ENCODE measurements at places on chromosomes 16 and 17.

DNA sequence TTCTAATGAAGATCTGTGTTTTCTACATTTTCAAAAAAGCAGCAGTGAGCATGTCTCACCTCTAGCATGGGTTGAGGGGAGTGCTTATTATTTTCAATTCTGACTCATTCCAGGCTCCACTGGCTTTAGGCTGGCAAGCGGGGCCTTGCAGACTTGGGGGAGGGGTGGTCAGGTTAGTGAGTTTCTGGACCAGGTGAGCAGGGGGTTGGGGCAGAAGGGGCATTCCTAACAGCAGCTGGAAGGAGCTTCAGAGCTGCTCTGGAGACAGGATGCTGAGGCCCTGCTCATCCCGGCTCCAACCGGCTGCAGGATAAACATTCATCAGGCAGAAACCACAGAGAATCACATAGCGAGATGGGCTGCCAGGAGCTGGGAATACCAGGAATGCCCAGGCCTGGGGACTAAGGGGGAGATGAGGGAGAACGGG lies 10.5 kb upstream of the KRT19 start:
- peaks cover 92% of the 10 kb centered on the region for H3K4me1 ChIP-seq
- no peaks in the 10 kb centered on the region for H3K36me3 ChIP-seq
- peak overlapping the region; percentile 80 for H3K27ac ChIP-seq
- no peaks in the 10 kb centered on the region for H3K27me3 ChIP-seq

DNA sequence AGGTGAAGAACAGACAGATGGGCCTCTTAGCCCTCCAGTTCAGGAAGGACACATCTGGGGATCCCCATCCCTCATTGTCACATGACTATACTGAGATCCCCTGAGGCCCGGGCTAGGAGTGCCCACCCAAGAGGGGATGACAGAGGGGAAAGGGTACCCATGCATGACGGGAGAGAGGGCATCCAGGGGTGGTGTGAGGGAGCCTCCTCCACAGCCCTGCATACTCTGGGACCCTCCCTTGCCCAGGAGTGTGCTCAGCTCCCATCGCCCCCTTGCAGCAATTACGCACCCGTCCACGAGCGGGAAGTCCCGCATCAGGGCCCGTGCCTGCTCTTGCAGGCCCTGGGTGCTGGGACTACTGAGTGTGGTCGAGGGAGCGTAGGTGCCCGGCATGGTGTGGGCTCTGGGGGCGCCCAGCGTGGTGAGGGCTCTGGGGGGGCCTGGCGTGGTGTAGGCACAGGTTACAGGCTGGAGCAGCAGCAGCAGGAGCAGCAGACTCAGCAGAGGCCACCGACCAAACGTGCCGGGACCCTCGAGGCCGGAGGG lies 6.5 kb downstream of the DPEP2 start:
- no peak overlapping the region for H3K4me3 ChIP-seq
- no peak overlapping the region for H3K27ac ChIP-seq
- H3K36me3 ChIP-seq = no peaks in the 10 kb centered on the region
- no peak for DNase-seq

- no peaks in the 10 kb centered on the region for H3K36me3 ChIP-seq
- no peak for DNase-seq
- peaks cover 65% of the 10 kb centered on the region for H3K27me3 ChIP-seq
- no peak overlapping the region for H3K4me3 ChIP-seq
- H3K27ac ChIP-seq = no peak overlapping the region
- no peaks in the 10 kb centered on the region for H3K4me1 ChIP-seq
Measured at GRCh38 chr17:2777242-2777867, 18.9 kb upstream of the RAP1GAP2 start.

- no peaks in the 10 kb centered on the region for H3K36me3 ChIP-seq
- no peak for DNase-seq
- peaks cover 91% of the 10 kb centered on the region for H3K27me3 ChIP-seq
- H3K4me3 ChIP-seq = no peak overlapping the region
- H3K27ac ChIP-seq = no peak overlapping the region
Measured at GRCh38 chr17:79214940-79215604, 140.4 kb downstream of the ENGASE start.

DNA sequence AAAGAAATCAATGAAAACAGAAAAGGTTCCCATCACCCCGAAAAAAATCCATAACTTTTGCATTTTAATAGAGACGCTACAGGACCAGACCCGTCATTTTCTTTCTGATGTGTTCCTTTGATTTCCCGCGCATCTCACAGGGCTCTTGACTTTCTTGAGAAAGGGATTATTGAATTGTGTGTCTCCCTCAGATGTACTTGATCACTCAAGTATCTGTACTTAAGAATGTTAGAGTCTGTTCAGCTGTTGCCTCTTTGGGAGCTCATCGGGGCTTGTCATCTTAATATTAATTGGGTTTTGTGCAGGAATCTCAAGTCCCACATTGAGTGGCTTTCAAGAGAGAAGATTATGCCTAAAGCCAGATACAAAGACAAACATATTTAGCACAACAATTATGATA lies 606.4 kb upstream of the SALL1 start:
- no peak overlapping the region for H3K4me3 ChIP-seq
- H3K27ac ChIP-seq = no peak overlapping the region

- no peaks in the 10 kb centered on the region for H3K4me1 ChIP-seq
- no peak overlapping the region for H3K27ac ChIP-seq
- no peaks in the 10 kb centered on the region for H3K27me3 ChIP-seq
- no peak overlapping the region for H3K4me3 ChIP-seq
- no peak for DNase-seq
Measured at GRCh38 chr16:78163772-78164670, 64.6 kb downstream of the WWOX start.

DNA sequence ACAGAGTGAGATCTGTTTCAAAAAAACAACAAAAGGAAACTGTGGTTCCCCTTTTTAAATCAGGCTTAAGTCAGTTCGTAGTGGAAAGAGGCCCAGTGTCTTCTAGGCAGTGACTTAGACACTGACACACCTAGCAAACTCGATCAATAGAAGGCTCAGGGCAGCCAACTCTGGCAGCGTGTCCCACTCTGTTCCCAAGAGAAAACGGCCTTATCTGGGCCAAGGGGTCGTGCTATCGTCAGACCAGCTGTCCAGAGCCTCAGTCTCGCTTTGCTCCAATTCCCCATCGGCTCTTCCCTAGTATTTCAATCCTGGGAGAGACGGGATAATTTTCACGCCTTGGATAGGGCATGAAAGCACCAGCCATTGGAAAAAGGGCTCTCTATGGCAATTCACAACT lies 72.9 kb downstream of the SLC5A11 start:
- no peaks in the 10 kb centered on the region for H3K4me1 ChIP-seq
- H3K27me3 ChIP-seq = no peaks in the 10 kb centered on the region
- no peak overlapping the region for H3K27ac ChIP-seq
- no peak for DNase-seq

DNA sequence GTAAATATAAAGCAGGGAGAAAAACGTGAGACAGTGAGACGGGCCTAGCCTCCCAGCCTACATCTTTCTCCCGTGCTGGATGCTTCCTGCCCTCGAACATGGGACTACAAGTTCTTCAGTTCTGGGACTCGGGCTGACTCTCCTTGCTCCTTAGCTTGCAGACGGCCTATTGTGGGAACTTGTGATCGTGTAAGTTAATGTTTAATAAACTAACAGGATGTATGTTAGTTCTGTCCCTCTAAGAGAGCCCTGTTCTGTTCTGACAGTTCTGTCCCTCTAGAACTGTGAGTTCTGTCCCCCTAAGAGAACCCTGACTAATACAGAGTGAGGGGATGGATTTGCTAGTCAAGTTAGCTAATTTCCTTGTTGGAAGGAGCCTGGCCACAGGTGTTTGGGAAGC lies 16.7 kb upstream of the MYH10 start:
- H3K4me3 ChIP-seq = no peak overlapping the region
- H3K36me3 ChIP-seq = no peaks in the 10 kb centered on the region
- no peak overlapping the region for H3K27ac ChIP-seq
- no peaks in the 10 kb centered on the region for H3K4me1 ChIP-seq
- DNase-seq = no peak

DNA sequence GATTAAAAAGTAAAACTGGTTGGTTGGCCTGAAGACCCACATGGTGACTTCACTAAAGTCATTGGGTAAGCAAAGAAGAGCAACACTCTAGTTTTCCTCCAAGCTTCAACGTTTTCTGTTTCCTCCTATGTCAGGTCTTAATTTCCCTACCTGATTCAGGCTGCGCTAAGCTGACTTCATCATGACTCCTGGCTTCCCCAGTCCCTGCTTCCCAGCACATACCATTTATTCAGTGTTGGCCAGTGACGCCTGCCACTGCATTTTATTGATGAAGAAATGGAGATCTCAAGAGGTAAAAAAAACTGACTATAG lies 645.3 kb downstream of the WWOX start:
- no peak overlapping the region for H3K27ac ChIP-seq
- H3K4me3 ChIP-seq = no peak overlapping the region
- DNase-seq = no peak

- no peak for DNase-seq
- no peak overlapping the region for H3K27ac ChIP-seq
- H3K36me3 ChIP-seq = peaks cover 13% of the 10 kb centered on the region
- no peaks in the 10 kb centered on the region for H3K4me1 ChIP-seq
- H3K4me3 ChIP-seq = no peak overlapping the region
Measured at GRCh38 chr16:3321816-3322215, 16.5 kb downstream of the ZNF75A start.

- H3K27me3 ChIP-seq = no peaks in the 10 kb centered on the region
- no peak for DNase-seq
- no peaks in the 10 kb centered on the region for H3K36me3 ChIP-seq
- no peak overlapping the region for H3K27ac ChIP-seq
- peaks cover 20% of the 10 kb centered on the region for H3K4me1 ChIP-seq
- peak overlapping the region; percentile 70 for H3K4me3 ChIP-seq
Measured at GRCh38 chr17:18225642-18226283, 328 bp downstream of the LLGL1 start.

GRCh38 chr17:44581868-44582267 lies 24.6 kb downstream of the FZD2 start:
- DNase-seq = no peak
- no peak overlapping the region for H3K27ac ChIP-seq
- peaks cover 17% of the 10 kb centered on the region for H3K4me1 ChIP-seq
- H3K4me3 ChIP-seq = no peak overlapping the region

- no peaks in the 10 kb centered on the region for H3K27me3 ChIP-seq
- H3K4me1 ChIP-seq = 0 out of 2 replicates have a peak, but pooled peaks cover 4% of the 10 kb centered on the region
- H3K36me3 ChIP-seq = no peaks in the 10 kb centered on the region
- H3K4me3 ChIP-seq = no peak overlapping the region
- no peak overlapping the region for H3K27ac ChIP-seq
Measured at GRCh38 chr16:66840883-66841282, 3.3 kb upstream of the CA7 start.

- H3K4me3 ChIP-seq = no peak overlapping the region
- no peaks in the 10 kb centered on the region for H3K4me1 ChIP-seq
- H3K27me3 ChIP-seq = peaks cover 15% of the 10 kb centered on the region
- no peaks in the 10 kb centered on the region for H3K36me3 ChIP-seq
Measured at GRCh38 chr17:13027246-13027645, 9.4 kb upstream of the ELAC2 start.

DNA sequence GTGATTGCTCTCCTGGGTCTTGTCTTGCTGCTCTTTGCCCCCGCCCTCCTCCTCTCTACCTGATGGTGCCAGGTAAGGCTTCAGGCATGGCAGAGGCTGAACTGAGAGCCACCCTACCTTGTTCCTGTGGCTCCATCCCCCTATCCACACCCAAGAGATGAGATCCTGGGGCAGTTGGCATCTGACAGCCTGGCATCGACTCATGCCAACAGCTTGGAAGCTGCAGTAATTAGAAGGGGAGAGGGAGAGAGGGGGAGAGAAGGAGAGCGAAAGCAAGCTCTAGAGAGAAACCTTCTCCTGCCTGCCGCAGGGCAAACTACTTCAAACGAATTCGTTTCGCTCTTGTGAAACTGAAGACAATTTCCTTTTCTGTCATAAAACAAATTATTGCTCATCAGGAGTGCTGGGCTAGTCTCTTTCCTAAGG lies 13.8 kb upstream of the SP6 start:
- no peaks in the 10 kb centered on the region for H3K36me3 ChIP-seq
- H3K27me3 ChIP-seq = no peaks in the 10 kb centered on the region
- H3K4me3 ChIP-seq = no peak overlapping the region

DNA sequence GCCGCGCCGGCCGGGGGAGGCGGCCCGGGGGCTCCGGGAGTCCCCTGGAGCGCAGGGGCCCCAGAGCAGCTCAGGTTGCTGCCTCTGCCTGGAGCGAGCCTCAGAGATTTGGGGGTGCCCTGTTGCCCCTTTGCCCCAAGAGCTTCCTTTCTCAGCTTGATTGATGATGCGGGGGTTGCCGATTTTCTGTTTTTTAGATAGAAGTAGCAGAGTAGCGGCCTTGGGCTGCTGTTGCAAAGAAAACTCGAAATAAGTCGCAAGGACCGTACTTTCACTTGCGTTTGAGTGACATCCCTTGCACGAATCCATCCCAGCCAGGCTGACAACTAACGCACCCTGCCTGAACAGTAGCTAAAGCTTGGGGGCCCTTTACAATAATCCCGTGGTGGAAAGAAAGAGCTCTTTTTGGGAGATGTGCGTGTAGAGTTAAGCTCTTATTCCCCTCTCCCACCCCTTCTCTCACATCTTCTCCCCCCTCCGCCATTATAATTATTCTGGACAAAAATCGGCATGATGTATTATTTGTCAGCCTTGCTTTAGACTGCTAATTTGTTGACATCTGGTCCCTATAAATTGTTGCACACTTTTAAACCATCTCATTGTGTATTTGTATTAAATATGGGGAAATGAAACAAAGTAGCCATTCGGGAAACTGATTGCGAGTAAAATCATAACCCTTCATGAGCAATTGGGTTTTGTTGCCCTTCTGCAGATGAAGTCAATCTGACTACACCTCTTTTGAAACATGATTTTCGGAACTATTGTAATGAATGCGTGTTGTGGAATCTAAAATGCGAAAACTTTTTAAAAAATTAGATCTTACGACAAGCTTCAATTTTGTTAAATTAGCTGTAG lies 873 bp downstream of the USP10 start:
- H3K27me3 ChIP-seq = no peaks in the 10 kb centered on the region
- DNase-seq = peak; percentile 9
- no peak overlapping the region for H3K27ac ChIP-seq

- H3K36me3 ChIP-seq = 0 out of 2 replicates have a peak, but pooled peaks cover 4% of the 10 kb centered on the region
- peak overlapping the region; percentile 90 for H3K27ac ChIP-seq
Measured at GRCh38 chr16:54027062-54027461, 259.5 kb downstream of the IRX3 start.

GRCh38 chr17:15966183-15966878 lies 21.4 kb downstream of the ADORA2B start:
- DNase-seq = peak; percentile 76
- H3K4me1 ChIP-seq = peaks cover 78% of the 10 kb centered on the region
- H3K36me3 ChIP-seq = peaks cover 11% of the 10 kb centered on the region
- H3K27ac ChIP-seq = peak overlapping the region; percentile 92
- H3K27me3 ChIP-seq = no peaks in the 10 kb centered on the region
